ENCODE measurements at places on chromosomes 4 and X.

DNA sequence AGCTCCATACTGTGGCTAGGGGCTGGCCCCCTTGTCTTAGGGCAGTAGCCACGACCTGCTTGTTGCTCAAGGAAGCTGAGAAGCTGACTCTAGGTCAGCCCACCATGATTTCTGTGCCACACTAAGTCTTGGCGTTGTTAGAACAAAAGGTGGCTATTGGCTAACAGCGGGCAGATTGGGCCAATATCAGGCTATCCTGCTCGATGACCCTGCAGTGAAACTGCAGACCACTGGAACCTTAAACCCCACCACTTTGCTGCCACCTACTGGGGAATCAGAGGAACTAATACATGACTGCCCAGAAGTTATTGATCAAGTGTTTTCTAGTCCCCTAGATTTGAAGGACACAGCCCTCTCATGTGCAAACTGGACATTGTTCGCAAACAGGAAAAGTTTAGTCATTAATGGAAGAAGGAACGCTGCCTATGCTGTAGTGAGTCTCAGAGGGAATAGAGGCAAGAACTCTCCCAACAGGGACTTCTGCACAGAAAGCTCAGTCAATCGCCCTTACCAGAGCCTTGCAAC is 17.0 kb upstream of the PAPSS1 start:
- no peak for DNase-seq

GRCh38 chrX:330726-331150 is 12.1 kb upstream of the GTPBP6 start:
- DNase-seq, result no peak

GRCh38 chr4:4574052-4574451 is 32.2 kb upstream of the STX18 start:
- DNase-seq, result no peak

DNA sequence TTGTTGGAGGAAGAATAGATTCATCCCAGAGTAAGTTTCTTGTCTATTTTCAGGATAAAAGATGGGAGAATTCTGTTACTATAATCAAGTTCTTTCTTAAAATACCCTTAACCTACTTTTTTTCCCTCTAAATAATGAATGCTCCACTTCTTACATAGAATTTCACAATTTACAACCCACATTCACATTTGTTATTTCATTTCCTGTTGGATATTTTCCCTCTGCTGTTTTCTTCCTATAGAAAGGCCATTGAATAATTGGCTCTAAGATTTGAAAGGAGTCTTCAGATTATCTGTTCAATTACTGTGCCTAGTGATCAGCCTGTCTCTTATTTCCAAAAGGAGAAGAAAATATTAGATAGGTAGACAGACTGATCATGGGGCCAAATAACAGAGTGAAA is 79.7 kb downstream of the CPE start:
- no peak for DNase-seq

GRCh38 chr4:105145903-105146275 is 787 bp upstream of the TET2 start:
- no peak for DNase-seq

DNA sequence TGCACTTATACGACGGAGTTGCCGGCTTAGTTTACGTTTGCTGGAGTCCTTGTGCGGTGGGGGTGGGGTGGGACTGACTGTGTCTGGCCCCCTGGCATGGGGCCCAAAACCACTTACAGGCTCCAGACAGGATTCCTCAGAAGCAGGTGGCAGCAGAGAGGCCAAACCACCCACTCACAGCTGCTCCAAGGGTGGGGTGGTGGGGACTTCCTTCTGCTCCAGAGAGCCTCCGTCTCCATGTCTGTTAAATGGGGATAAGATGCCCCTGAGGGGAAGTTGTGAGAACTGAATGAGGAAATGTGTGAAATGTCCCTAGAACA is 36.7 kb downstream of the PSAPL1 start:
- DNase-seq, result no peak

- no peak for DNase-seq
Measured at GRCh38 chr4:63218856-63219255, 1190.4 kb downstream of the TECRL start.

GRCh38 chr4:187687697-187688096 is 307.9 kb upstream of the ZFP42 start:
- no peak for DNase-seq

- DNase-seq, result no peak
Measured at GRCh38 chr4:4864940-4865704, 5.7 kb downstream of the MSX1 start.

- DNase-seq, result no peak
Measured at GRCh38 chr4:121656269-121656641, 40.5 kb downstream of the ANXA5 start.

GRCh38 chr4:86924811-86925210 is 10.0 kb upstream of the AFF1 start:
- no peak for DNase-seq

DNA sequence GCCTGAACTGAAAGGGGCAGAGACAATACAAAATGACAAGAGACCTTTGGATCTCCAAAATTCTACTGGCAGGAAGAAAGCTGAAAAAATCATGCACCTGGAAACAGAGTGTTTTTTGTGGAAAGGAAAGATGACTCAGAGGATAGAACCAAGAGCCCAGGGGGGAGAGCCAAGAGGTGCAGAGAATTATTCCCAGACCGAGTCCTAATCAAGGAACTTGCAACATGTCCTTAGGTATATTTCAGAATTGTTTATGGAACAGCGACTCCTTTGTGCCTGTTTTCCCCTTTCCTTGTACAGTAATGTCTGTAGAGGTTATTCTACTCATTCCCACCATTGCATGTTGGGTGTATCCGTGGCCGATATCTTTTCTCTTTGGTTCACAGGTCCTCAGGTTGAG is 71.7 kb downstream of the YIPF6 start:
- DNase-seq, result no peak

DNA sequence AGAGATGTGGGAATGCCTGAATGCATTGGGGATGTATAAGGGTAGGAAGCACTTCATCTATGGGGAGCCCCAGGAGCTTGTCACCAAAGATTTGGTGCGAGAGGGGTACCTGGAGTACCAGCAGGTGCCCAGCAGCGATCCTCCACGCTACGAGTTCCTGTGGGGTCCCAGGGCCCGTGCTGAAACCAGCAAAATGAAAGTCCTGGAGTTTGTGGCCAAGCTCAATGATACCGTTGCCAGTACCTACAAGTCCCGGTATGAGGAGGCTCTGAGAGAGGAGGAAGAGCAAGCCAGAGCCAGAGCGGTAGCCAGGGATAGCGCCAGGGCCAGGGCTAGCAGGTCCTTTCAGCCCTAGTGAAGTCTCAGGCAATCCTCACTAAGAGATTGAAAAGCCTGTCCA is 3.8 kb downstream of the MAGEB17 start:
- DNase-seq, result no peak
